ENCODE measurements at places on chromosomes 16 and 17. TPM values are rescaled to one million over a fixed set of nuclear protein-coding genes. Genes with fewer than 3 reads are reported as not detected.

GRCh38 chr16:9798952-9799580 is 383.2 kb downstream of the GRIN2A start:
- no peaks in the 10 kb centered on the region for H3K36me3 ChIP-seq
- no peak overlapping the region for H3K4me3 ChIP-seq
- DNase-seq, result no peak

- peaks cover 8% of the 10 kb centered on the region for H3K4me1 ChIP-seq
- H3K27me3 ChIP-seq, result no peaks in the 10 kb centered on the region
- H3K4me3 ChIP-seq, result no peak overlapping the region
- H3K27ac ChIP-seq, result no peak overlapping the region
Observed at GRCh38 chr16:70152578-70153302, 20.8 kb upstream of the CLEC18C start.

DNA sequence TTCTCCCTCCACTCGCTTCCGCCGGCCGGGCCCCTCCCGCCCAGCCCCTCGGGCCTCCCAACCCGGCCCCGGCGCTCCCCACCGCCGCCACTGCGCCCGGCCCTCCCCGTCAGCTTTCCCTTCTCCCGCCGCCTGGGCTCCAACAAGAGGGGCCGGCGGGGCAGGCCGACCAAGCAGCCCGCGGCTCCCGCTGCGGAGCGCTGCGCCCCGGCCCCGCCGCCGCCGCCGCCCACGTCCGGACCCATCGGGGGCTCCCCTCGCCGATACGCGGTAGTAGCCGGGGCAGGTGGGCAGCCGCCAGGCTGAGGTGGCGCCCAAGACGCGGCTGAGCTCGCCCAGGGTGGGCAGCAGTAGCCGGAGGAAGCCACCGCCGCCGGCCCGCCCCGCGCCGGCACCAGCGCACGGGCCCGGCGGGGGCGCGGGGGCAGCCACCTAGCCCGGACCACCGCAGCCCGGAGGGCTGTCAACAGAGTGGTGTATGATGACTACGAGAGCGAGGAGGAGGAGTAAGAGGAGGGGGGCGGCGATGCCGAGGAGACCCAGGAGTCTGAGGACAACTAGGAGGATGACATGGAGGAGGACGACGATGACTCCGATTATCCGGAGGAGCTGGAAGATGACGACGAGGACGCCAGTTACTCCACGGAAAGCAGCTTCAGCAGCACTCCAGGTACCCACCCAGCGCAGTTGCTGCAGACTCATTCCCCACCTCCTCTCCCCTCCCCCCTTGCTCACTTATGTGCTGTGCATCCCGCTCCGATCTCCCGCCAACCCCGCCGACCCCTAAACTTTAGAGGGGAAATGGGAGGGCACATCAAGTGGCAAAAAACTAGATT is 498 bp downstream of the LRRC37B start:
- peak overlapping the region; percentile 93 for H3K4me3 ChIP-seq
- H3K27me3 ChIP-seq, result no peaks in the 10 kb centered on the region
- DNase-seq, result peak; percentile 37

DNA sequence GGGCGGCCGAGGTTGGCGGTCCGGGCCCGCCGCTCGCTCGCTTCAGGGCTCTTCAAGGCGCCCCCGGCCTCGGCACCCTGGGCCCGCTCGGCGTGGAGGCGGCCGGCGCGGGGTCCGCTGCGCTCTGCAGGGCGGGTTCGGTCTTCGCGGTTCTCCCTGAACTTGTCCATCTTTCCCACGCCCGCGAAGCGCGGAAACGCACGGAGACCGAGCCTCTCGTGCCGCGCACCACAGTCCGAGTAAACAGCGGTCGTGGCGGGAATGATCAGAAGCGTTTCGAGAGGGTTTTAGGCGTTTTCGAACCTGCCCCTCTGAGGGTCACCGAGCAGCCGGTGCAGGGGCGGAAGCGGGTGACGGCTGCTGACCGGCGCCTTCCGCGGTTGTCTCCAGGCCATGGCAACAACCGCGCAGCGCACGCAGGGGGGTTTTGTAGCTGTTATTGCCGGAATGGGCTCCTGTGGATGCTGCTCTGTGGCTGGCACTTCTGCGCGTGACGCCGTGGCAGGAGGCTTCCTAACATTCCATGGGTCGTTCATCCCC is 414 bp downstream of the NARF start:
- DNase-seq, result peak; percentile 16
- peaks cover 41% of the 10 kb centered on the region for H3K36me3 ChIP-seq
- no peaks in the 10 kb centered on the region for H3K27me3 ChIP-seq

DNA sequence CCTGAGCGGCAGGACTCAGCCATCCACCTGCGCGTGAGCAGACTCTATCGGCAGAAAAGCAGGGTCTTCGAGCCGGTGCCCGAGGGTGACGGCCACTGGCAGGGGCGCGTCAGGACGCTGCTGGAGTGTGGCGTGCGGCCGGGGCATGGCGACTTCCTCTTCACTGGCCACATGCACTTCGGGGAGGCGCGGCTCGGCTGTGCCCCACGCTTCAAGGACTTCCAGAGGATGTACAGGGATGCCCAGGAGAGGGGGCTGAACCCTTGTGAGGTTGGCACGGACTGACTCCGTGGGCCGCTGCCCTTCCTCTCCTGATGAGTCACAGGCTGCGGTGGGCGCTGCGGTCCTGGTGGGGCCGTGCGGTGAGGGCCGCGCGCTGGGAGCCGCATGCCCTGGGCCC is 14.9 kb downstream of the METRNL start:
- H3K36me3 ChIP-seq, result peaks cover 4% of the 10 kb centered on the region
- H3K4me3 ChIP-seq, result no peak overlapping the region
- DNase-seq, result no peak
- no peak overlapping the region for H3K27ac ChIP-seq
- H3K4me1 ChIP-seq, result no peaks in the 10 kb centered on the region

DNA sequence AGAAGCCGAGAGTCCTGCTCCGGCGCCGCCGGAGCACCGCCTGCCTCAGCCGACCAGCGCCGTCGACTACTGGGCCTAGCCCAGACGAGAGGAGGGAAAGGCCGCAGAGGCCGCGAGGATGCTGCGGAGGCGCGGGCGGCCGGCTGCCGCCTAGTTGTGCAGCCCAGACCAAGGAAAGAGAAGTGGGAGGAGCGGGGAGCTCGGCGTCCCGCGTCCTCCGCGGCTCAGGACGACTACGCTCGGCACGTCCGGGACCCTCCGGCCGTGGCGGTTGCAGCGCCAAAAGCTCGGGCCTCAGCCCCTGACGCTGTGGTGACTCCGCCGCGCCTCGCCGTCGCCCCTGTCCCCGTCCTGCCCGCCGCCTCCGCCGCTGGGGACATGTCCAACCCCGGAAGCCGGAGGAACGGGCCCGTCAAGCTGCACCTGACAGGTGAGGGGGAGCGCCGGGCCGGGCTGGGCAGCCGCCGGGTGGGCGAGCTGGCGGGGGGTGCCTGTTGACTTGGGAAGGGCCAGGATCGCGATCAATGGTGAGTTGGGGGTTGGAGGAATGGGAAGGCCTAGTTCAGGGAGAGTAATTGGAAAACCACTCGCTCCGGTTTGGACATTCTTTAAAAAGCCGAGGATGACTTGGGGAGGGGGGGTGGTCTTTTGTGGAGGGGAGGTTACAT is 37.7 kb downstream of the RNF135 start:
- peaks cover 16% of the 10 kb centered on the region for H3K27me3 ChIP-seq
- H3K36me3 ChIP-seq, result no peaks in the 10 kb centered on the region
- DNase-seq, result peak; percentile 43
- peak overlapping the region; percentile 70 for H3K27ac ChIP-seq

Gene CLEC18C
- total RNA-seq, result 0.47 TPM

Gene ADAM11
- 0.52 TPM for total RNA-seq

Measured in activated T-helper 1 cell treated with anti-CD3 and anti-CD28 coated beads, Interleukin-12 subunit alpha, Interleukin-12 subunit beta, Interleukin-2, Interleukin-4 antibody, amounts not matched to agents 30 ng/mL and 10 ng/mL and 1 ng/mL, durations not matched to agents 14 hours and 24 hours and 36 hours (primary cell).